ENCODE measurements at places on chromosomes 4 and X.

DNA sequence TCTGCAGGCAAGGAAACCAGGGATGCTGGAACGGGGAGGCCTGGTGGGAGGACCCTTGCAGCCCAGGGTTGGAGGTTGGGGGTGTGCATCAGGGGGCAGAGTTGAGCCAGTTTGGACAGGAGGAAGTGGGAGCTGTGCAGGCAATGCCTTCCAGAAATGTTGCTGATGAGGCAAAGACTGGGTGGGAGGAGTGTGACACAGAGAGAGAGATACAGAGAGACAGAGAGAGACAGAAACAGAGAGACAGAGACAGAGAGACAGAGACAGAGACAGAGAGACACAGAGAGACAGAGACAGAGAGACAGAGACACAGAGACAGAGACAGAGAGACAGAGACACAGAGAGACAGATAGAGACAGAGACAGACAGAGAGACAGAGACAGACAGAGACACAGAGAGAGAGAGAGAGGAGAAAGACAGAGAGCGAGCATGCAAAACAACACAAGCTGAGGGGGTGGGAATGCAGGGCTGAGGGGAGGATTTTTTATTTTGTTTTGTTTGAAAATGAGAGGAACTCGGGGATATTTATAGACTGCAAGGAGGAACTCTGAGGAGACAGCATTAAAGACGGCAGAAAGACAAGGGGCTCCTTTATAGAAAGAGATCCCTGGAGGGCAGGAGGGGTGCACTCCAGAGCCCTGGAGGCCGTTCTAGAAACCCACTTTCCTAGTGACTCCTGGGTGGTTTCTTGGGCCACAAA is 1.9 kb upstream of the HAUS3 start:
- peak; percentile 42 for DNase-seq

DNA sequence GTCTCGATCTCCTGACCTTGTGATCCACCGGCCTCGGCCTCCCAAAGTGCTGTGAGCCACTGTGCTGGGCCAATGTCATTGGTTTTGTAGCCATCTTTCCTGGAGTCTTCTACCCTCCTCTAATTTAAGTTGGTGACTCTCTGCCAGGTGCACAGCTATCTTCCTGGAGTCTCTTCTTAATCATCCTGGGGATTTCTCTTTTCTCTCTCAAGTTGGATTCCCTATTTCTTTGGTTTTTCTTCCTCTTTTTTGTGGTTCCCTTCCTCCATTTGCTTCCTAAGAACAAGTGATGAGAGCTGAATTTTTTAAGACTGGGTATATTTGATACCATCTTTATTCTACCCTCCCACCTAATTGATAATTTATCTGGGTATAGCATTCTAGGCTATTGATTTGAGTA is 113.8 kb downstream of the SYNPO2 start:
- no peak for DNase-seq

DNA sequence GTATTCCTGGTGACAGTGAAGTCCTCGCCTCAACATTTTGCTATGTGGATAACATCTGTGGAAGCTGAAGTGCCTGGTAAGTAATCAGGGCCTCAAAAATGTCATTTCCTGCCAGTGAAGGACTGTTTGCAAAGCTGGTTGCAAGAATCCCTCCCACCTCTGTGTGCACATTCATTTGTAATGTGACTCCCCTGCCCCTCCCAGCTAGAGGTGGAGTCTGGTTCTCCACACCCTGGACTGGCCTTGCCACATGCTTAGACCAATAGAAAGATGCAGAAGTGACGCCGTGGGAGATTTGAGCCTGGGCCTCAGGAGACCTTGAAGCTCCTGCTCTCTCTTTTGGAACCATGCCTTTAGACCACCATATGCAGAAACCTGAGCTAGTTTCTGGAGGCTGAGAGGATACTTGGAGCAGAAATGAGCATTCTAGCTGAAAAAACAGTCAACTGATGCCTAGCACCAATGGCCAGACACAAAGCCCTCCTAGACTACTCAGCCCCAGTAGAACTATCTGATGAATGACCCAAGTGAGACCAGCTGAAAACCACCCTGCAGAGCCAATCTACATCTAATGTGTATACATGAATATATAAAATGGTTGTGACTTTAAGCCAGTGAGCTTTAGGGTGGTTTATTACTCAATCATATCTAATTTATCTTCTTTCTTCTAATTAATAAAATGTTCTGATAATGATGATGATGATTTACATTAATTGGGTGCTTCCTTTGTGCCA is 47.8 kb upstream of the CRMP1 start:
- DNase-seq: no peak

DNA sequence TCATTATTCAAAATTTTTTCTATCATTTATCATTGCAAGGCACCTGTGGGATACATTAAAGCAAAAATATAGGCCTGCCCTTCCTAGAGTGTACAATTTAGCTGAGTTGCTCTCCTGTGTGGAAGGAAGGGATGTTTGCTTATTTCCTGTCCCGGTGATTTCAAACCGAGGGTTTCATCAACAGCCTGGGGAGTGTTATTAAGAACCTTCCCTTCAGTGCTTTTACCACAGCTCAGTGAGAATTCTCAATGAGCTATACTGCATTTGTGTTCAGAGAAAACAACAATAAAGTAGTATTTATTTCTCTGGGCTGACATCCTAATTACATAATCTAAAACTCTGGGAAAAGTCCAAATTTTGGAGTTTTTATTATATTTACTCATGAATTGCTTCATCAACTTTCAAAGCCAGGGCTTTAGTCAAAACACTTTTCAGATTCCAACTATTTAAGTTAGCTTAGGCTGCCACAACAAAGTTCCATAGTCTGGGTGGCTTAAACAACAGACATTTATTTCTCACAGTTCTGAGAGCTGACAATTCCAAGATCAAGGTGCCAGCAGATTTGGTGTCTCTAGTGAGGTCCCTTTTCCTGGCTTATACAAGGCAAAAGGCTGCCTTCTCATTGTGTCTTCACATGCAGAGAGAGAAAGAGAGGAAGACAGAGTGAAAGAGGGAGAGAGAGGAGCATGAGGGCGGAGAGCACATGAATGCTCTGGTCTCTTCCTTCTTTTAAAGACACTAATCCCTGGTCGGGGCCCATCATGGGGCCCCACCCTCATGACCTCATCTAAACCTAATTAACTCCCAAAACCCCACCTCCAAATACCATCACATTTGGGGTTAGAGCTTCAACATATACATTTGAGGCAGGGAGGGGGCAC is 62.6 kb downstream of the MMRN1 start:
- no peak for DNase-seq

DNA sequence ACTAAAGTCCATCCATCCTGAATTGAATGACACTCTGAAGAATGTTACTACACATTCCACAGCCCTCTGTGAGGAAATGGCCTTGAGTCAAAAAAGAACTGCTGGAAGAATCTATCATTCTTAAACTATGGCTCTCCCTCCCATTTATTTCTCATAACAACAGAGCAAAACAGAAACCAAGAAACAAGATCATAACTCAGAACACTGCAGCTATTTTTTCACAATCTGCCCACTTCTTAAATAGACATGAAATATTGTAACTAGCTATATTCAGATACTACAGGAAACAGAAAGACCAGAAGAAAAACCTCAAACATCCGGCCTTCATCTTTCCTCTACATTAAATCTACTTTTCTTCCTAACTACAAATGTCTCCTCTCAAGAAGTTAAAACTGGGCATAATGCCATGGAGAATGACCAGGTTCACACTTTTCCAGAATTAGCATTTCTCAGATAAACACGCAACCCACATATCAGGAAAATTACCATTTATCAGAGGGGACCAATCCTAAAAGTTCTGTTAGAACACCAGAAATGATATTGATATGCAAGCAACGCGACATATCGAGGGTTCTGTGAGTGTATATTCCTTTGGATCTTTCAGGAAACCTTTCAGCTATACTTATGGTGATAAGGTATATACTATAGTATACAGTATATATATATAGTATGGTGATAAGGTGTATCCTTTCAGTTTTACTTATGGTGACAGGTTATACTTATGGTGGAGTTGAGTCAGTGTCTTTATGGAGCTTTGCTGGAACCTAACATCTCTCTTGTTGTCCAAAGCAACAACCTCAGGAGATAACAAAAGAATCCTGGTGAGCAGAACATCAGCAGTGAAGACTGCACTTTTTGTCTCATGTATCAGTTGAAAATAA is 60.4 kb upstream of the IRF2 start:
- peak; percentile 49 for DNase-seq

DNA sequence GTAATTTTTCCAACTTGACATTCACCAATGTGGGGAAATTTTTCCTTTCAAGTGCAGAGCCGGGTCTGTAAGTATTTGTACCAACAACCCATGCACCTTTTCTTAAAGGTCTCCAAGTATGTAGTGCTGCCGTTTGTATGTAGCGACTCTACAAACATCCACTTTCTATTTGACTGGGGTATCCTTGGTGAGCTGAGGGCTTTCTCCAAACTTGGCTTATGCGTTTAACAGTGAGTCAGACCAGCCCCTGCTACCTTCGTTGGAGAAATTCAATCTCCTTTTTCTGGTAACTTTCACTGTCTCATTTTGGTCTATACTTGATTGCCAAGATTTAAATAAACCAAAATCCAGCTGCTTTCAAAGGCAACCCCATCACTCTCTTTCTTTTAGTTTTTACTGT is 34.9 kb downstream of the MGST2 start:
- DNase-seq: no peak

- DNase-seq: peak; percentile 37
Observed at GRCh38 chr4:170589597-170590191, 499.9 kb upstream of the AADAT start.

GRCh38 chr4:73127839-73128453 is 58.4 kb upstream of the COX18 start:
- peak; percentile 33 for DNase-seq

GRCh38 chr4:142091691-142092182 is 455.4 kb downstream of the IL15 start:
- no peak for DNase-seq

DNA sequence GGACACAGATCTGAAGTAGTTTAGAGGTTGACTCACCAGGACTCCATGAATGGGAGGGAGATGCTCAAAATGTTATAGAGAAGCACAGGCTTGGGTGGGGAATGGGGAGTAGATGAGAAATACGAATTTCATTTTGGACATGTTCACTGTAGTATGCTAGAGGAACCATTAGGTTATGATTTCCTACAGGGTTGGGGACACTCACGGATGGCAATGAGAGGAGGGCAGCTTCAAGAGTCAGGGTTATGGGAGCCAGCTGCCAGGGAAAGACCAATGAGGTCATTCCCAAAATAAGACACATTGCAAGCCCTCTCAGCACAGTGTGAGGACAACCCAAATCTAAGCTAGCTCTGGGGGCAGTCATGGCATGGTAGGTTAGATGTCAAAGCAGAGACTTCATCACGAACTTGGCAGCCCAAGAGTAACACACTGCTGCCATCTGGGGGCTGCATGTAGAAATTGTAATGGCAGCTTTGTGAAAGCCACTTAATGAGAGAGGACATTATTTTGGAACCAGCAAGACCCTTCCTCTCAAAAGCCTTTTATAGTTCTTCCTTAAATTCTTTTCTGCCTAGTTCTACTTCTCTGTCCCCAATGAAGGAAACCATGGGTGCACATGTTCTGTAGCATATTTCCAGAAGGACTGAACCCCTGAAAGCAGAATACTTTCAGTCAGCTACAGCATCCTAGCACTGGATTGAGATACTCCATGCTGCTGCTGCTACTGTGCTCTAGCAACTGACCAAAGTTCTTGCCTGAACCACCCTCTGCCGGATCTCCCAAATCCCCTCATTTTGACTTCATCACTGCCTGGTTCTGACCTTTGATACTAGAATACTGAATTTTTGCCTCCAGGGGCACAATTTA is 16.2 kb upstream of the ZCCHC12 start:
- peak; percentile 38 for DNase-seq

- DNase-seq: no peak
Observed at GRCh38 chrX:138765051-138765450, 53.5 kb upstream of the FGF13 start.

GRCh38 chr4:1375761-1376322 is 28.8 kb downstream of the UVSSA start:
- DNase-seq: no peak

GRCh38 chr4:15683143-15683495 is 1.5 kb downstream of the FAM200B start:
- peak; percentile 73 for DNase-seq

GRCh38 chrX:103253608-103254007 is 1.3 kb downstream of the TCEAL8 start:
- no peak for DNase-seq

DNA sequence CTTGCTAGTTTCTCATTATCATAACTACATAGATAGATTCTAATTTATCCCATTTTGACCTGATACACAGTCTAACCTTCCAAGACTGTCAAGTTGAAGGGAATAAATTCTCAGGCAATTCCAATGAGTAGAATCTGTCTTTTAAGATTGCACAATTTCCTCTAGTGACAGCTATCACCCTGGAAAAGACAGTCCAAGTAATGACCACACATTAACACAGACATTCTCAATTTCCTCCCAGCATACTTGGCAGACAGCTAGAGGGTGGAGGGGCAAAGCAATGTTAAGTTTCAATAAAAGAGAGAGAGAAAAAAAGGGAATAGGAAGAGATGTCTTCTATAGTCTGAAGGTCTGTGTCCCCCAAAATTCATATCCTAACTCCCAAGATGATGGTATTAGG is 234.7 kb downstream of the LDB2 start:
- DNase-seq: no peak

DNA sequence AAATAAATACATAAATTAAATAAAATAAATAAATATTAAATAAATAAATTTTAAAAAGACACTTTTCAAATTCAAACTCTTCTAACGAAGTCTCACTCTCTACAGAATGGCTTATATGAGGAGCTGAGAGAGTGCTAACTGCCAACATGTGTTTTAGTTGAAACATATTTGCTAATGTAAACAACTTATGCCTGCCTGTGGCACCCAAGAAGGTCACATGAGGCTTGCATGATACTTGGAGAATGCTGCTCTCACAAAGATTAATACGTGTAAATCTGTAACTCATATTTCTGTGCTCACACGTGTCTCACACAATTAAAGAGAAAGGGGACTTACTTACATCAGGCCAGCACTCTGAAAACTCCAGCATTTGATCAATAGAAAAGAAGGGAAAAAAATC is 43.2 kb upstream of the PITX2 start:
- DNase-seq: no peak

GRCh38 chr4:23333946-23334878 is 555.6 kb downstream of the PPARGC1A start:
- DNase-seq: peak; percentile 96

GRCh38 chr4:188061083-188061482 is 48.3 kb downstream of the TRIML2 start:
- no peak for DNase-seq

DNA sequence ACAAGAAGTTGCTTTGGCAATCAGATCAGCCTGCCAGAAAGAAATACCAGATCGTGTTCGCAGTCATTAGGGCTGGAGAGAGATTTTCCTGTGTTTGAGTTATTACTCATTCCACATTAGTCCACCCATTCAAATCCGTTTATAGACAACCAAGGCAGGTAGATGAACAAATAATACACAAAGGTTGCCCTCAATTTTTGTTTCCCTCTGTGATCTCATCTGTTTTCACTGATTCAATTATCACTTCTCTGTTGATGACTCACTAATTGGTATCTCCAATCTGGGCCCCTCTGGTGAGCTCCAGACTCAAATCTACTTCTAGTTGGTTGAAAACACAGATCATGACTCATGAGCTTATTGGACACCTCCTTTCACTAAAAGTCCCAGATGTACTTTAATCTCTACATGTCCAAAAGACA is 54.5 kb downstream of the CHM start:
- no peak for DNase-seq
